Activated gamma-delta T cell treated with Interleukin-2 at 50 U/mL for 16 hours (primary cell): ENCODE measurements at places on chromosomes 3 and 15.

GRCh38 chr3:136078421-136079364 is 113.2 kb downstream of the PPP2R3A start:
- no peak for DNase-seq

GRCh38 chr3:23612296-23612891 is 193.4 kb upstream of the UBE2E1 start:
- DNase-seq: no peak

GRCh38 chr3:12964711-12965612 is 108.3 kb downstream of the IQSEC1 start:
- no peak for DNase-seq

- DNase-seq: no peak
Measured at GRCh38 chr15:47516972-47517371, 200.3 kb upstream of the SEMA6D start.

- DNase-seq: no peak
Measured at GRCh38 chr3:42871592-42872196, 4.0 kb downstream of the CYP8B1 start.

DNA sequence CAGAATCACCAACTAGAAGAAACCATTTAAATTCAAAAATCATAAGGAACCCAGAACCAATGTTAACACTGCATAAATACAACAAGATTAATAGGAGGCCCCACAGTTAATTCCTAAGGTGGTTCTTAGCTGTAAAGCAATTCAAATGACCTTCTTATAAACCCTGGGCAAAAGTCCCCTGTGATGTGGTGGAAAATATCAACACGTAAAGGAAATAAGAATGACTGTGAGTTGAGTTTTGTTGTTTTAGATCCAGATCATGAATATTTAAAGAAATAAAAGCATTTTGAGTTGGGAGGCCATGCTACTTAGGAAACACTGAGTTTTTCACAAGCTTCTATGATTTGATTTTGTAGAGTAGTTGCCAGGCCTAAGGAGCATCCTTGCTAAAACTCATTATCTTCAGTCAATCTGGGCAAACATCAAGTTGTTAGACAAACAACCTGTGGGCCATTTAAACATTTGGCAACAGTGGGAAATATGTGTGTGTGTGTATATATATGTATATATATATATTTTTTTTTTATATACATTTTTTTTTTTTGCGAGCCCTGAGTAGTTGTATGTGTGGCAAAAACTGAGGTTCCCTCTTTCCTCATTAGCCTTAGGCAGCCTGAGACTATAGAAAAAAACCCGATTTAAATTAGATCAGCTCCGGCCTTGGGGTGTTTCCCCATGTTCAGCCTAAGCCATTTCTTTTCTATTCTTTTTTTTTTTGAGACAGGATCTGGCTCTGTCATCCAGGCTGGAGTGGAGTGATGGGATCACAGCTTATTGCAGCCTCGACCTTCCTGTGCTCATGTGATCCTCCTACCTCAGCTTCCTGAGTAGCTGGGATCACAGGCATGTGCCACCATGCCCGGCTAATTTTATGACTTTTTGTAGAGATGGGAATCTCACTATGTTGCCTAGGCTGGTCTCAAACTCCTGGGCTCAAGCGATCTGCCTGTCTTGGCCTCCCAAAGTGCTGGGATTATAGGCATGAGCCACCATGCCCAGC is 8.0 kb upstream of the PXK start:
- DNase-seq: no peak

DNA sequence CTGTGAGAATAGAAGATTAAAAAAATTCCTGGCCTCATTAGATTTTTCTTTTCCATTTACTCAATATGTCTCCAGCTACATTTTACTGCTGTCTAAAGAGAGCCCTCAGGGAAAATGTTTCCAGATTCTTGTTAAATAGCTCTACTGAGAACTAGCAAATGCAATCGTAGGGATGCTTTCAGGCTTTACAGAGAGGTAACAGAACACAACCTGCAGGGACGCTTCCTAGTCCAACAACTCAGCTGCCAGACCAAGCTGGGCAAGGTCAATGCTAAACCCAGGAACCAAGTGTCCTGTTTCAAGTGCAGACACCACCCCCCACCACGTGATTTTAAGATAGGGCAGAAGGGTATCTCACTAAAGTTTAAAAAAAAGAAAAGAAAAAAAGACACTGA is 25.2 kb downstream of the ARHGEF3 start:
- DNase-seq: no peak

DNA sequence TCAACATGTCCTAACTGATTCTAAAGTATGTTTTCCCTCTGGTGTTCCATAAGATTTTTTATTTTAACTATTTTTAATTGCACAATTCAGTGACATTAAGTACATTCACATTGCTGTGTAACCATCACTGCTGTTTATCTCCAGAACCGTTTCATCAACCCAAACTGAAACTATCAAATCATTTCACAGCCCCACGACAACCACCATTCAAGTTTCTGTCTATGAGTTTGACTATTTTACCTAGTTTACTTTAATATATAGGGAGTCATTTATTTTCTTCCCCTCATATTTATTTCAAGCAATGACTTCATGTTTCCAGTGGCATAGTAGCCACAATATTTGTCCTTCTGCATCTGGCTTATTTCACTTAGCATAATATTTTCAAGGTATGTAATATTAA is 8.4 kb downstream of the RTP1 start:
- DNase-seq: no peak

- no peak for DNase-seq
Measured at GRCh38 chr15:71892335-71892734, 82.0 kb downstream of the NR2E3 start.

DNA sequence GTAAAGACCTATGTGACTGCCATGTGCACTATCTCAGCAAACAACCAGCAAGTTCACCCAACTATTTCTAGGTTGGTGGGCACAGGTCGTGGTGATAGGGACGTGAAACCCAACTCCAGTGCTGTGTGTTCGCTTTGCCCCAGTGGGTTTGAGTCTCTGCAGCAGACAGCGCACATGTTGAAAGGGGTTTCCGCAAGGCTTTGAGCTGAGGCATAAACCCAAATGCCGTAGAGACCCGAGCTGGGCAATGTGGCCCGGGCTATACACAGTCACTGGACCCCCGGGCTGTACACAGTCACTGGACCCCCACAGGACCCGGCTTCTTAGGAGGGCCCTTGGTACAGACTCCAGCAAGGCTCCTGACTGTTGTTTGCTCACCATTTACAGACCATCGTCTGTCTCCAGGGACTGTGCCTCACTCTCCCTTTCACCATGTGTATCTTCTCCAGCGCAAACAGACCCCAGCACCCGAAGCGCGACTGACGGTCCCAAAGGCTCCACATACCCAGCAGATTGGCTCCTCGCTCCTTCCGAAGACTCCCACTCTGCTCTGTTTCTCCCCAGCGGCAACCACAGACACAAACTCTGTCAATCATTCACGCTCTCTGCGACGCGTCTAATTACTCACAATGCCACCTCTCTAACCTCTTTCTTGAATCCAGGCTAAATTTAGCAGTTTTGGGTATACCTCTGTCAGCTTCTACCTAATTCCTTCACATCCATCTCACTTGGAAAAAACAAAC is 31.2 kb downstream of the PCSK6 start:
- DNase-seq: no peak

DNA sequence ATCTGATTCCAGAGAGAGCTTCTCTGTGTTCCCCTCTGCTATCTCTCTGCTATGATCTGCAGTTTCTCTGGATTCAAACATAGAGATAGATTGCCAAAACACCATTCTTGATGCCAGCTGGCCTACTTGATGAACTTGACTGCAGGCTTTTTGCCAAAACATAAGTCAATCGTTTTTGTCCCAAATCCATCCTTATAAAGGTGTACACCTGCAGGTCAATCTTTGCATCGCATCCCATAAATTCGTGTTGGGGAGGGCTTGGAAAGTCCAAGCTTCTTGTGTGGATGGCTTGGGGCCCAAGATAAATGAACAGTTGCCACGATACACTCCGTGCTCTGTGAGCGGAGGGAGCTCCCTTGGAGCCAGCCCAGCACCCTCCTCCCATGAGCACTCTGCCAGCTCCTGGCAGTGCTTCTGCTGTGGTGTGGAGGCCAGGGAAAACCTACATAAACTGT is 2.7 kb downstream of the CERS3 start:
- DNase-seq: no peak

GRCh38 chr15:45401665-45402161 is 23.4 kb upstream of the GATM start:
- no peak for DNase-seq

- no peak for DNase-seq
Measured at GRCh38 chr3:118495206-118495605, 539.4 kb downstream of the IGSF11 start.

GRCh38 chr3:64648927-64649906 is 38.6 kb downstream of the ADAMTS9 start:
- no peak for DNase-seq

GRCh38 chr3:160184655-160185054 is 40.6 kb upstream of the C3orf80 start:
- DNase-seq: no peak

DNA sequence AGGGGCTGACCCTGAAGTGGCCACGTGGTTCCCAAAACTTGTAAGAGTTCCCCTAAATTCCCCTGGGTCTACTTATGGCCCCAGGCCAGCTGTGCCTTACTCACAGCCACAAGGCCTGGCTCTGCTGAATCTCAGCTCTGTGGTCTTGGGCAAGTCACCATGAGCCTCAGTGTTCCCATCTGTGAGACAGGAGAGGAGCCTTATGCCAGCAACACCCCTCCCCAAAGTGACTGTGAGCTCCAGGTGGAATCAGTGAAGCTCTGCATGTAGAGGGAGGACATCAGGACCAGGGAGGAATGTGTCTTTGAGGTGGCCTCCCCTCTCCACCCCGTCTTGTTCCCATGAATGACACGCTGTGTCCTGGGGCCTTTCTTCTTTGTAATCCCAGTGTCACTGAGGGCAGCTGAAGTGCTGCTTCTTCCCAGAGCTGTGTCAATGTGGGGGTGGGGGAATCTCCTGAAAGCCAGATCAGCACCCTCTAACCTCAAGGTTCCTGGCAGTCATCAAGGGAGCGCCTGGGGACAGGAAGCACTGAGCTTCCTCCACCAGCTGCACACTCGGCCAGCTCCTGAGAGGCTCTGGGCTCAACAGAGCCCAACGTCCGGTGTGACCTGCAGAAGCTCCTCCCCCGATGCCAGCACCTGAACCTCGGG is 258.9 kb downstream of the UACA start:
- no peak for DNase-seq
